NCI-H1105 (cell line): ENCODE measurements at places on chromosomes 12 and 14.

DNA sequence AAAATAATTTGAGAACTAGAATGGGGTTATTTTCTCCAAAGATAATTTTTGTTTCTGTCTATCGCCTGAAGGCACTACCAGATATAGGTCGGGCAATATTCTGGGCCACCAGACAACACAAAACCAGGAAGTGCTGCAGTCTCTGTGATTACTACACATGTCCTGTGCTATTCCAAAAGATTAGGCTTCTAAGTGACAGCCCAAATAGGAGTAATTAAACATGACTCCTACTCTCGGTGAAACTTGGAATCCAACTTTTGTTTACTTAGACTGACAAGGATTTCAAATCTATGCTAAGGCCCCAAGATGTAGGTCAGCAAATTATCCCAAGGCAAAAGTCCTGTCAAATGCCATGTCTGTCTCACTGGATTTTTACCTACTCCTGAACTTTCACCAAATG lies 157.6 kb upstream of the LRFN5 start:
- DNase-seq = no peak

DNA sequence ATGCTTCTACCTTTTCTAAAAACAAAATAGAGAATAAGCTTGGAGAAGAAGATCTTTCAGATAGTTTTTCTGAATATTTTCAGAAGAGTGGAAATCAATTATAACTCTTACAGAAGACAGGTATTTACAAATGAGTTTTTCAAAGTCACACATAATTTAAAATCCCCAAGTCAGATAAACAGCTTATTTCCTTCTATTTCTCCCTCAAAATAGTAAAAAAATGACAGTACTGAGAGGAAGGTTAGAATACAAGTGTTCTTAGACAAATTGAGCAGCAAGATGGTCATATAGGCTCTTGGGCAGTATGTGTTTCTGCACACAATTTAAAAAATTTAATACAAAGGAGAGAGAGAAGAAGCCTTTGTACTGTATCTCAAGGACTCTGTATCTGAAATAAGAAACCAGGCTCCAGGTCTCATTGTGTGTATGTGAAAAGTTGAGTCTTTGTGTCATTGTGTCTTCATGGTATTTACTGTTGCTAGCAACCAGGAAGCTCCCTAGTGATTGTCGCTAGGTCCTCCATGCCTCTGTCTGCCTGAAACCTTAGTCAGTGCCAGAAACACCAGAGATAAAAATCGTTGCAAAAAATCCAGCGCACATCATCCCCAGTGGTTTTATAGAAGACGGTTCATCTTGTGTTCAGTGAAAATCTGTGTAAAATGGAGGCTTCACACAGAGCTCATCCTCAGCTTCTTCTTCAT lies 12.9 kb upstream of the TUBA1A start:
- DNase-seq = no peak

DNA sequence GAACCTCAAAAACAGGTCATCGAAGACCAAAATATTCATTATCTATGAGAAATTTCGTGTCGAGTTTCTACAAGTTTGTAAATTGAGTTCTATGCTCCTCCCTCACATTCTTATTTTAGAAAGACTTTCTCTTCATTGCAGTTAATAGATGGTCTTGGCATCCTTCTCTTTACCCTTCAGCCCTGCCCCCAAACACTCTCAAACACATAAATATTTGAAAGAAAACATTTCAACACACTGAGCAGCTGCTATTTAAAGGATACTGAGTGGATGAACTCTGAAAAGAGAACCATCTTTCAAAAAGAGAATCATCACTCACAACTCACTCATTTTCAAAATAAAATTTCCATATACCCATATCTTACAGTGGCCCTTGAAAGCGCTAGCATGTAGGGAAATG lies 67.1 kb downstream of the NUAK1 start:
- DNase-seq = no peak

- DNase-seq = no peak
Measured at GRCh38 chr14:91068642-91069041, 8.2 kb upstream of the RPS6KA5 start.

- peak; percentile 65 for DNase-seq
Measured at GRCh38 chr12:93135286-93136239, 206.5 kb upstream of the EEA1 start.

GRCh38 chr12:119100933-119101332 lies 77.8 kb upstream of the HSPB8 start:
- no peak for DNase-seq

- no peak for DNase-seq
Measured at GRCh38 chr12:97912943-97913342, 450.3 kb downstream of the RMST start.

DNA sequence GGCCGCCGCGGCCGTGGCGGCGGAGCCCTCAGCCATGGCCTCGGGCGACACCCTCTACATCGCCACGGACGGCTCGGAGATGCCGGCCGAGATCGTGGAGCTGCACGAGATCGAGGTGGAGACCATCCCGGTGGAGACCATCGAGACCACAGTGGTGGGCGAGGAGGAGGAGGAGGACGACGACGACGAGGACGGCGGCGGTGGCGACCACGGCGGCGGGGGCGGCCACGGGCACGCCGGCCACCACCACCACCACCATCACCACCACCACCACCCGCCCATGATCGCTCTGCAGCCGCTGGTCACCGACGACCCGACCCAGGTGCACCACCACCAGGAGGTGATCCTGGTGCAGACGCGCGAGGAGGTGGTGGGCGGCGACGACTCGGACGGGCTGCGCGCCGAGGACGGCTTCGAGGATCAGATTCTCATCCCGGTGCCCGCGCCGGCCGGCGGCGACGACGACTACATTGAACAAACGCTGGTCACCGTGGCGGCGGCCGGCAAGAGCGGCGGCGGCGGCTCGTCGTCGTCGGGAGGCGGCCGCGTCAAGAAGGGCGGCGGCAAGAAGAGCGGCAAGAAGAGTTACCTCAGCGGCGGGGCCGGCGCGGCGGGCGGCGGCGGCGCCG lies 381 bp downstream of the YY1 start:
- no peak for DNase-seq

DNA sequence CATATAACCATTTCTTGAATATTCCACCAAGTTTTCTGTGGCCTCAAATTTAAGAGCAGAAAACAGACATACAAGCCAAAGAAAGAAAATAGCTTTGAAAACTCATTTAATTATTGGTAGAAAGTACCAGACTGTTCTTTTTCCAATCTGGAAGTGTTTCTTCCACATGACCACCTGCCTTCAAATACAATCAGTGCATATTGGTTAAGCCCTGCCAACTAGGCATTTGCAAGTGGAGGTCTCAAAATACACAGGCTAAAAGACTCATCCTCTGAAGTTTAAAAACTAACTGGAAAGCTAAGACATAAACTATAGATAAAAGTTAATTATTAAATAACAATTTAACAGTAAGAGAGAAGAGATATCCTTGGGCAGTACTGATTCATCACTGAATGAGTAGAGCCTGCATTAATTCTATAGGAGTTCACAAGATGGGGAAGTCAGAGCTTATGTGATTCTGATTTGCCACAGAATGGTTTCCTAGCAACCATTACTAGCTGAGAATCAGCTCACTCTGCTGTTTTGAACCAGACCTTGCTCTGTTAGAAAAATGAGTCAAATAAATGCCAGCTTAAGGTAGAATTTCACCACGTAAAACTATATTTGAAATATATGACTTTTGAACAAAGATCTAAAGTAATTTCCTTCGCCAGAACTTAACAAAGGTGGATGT lies 433.8 kb downstream of the FUT8 start:
- no peak for DNase-seq

- peak; percentile 33 for DNase-seq
Measured at GRCh38 chr12:85036733-85037132, 582 bp downstream of the LRRIQ1 start.

GRCh38 chr12:47509398-47509851 lies 196.4 kb downstream of the RPAP3 start:
- DNase-seq = no peak

DNA sequence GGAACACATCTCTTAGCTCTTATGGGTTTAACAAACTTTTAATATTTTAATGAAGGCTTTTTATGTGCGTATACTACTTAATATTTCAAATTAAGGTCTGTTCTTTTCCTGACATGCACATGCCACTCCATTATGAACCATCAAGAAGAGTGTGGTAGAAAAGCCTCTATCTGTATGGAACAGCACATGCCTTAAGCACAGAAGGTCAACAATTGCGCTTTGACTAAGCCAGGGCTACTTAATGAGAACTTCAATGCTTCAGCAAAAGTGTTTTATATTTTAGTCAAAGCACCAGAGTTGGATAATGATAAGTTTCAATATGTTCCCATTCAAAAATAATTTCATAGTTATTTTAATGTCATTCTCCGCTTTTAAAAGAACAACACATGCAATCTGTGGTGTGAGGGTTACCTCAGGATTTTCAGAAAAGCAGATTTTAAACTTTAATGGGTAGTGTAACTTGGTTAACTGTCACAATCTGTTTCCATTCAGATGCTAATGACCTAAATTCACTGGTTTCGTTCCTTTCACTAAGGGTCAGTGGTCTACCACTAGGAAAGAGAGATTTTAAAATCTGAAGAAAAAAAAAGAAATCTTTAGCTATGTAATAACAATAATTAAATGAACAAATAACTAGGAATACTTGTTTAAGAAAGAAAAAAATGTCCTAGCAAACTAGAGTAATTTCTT lies 193.4 kb upstream of the NOVA1 start:
- no peak for DNase-seq

DNA sequence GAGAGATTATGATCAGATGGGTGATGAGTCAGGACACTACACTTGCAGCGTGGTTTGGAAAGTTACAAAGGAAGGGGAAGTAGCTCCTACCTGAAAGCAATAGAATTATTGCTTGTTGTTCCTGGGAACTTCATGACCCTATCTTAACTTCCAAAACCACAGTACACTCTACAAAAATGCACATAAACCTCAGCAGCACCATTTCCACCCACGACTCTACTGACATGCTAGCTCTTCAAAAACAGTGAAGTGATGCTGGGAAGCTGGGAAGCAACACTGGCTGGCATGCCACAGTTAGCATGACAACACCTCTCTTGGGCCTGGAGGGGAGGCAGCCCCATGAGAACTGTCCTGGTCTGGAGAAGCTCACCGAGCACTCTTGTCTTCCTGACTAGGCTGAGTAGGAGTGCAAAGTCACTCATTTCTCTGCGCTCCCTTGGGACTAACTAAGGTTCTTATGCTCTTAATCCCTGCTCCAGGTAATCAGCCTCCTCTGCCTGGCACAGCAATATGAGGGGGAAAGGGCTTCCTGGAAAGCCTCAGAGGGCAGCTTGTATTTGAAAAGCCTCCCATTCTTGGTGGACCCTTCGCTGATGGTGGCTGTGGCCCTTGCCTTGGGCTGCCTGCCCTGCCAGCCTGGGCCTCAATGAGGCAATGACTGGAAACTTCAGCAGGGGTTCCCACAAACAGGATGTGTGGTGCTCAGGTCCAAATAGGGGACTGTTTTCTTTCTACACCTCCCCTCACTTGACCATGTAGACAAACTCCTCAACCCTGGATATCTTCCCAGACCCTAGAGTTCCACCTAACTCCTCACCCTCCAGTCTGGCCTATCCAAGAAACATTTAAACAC lies 1.2 kb downstream of the KRT3 start:
- DNase-seq = no peak

DNA sequence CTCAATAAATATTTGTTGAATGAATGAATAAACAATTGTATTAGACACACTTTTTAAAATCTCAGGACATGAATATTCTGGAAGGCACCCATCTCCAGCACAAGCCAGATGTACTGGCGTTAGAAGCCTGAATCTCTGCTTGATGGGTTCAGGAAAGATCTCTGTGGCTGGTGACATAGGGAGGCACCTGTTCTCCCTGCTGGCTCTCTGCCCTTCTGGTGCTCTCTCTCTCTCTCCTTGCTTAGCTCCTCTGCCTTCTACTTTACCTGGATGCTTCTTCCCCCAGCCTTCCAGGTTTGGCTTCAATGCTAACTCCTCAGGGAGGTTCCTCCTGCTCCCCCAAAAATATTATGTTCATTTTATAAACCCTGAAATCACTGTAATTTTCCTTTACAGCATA lies 1.5 kb downstream of the CYP46A1 start:
- DNase-seq = no peak

GRCh38 chr14:81767266-81767995 lies 233.8 kb upstream of the SEL1L start:
- DNase-seq = no peak

GRCh38 chr12:31219521-31219920 lies 106.4 kb downstream of the SINHCAF start:
- no peak for DNase-seq

- DNase-seq = no peak
Measured at GRCh38 chr12:237026-237815, 23.3 kb upstream of the SLC6A12 start.

DNA sequence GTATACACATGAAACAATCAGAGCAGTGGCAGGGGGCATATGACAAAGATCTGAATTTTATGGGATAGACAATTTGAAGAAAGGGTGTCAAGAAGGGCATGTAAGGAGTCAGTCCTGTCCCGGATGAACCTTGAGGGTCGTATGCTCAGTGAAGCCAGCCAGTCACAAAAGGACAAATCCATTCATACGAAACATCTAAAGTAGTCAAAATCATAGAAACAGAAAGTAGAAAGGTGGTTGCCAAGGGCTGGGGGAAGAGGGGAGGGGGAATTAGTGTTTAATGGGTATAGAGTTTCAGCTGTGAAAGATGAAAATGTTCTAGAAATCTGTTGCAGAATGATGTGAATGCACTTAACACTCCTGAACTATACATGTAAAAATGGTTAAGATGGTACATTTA lies 157.5 kb downstream of the TGFB3 start:
- DNase-seq = no peak

GRCh38 chr12:79624378-79624777 lies 66.4 kb downstream of the PAWR start:
- no peak for DNase-seq

DNA sequence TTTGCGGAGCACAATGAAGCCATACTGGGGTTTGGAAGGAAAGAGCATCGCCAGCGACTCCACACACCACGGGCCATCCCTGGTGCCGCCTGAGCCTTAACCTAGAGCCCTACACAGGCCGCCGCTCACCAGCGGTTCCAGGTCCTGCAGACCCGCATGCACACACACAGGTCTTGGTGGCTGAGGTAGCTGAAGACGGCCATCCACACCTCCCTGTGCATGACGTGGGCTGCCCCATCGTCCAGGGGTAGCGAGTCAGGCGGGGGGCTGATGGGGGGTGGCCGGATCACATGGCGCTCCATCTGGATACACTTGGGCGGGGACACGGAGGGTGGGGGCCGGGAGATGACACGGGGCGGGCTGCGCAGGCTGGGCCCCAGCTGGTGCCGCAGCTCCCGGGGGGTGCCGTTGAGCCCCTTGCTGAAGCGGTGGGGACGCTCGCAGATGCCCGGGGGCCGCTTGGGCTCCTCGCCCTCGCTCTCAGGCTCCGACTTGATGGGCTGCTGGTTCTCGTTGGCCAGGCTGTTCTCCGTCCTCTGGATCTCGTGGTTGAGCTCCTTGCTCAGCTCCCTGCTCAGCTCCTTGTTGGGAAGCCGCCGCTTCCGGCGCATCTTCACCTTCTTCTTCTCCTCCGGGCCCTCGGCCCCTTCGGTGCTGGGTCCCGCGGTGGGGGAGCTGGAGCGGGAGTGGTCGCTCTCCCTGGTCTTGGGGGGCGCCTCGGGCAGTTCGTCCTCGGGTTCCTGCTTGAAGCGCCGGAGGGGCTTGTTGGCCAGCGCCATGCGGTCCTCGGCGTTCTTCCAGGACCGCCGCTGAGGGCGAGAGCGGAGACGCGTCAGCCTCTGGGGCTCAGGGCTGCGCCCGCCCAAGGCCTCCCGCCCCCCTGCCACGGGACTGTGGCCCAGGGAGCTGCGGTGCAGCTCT lies 42.4 kb downstream of the RNF34 start:
- DNase-seq = no peak

- DNase-seq = no peak
Measured at GRCh38 chr14:46322076-46322475, 329.5 kb downstream of the RPL10L start.
